Memory B cell (primary cell): ENCODE measurements at places on chromosomes 3 and 15.

GRCh38 chr15:88247914-88248313 lies 8.6 kb downstream of the NTRK3 start:
- DNase-seq, result no peak

DNA sequence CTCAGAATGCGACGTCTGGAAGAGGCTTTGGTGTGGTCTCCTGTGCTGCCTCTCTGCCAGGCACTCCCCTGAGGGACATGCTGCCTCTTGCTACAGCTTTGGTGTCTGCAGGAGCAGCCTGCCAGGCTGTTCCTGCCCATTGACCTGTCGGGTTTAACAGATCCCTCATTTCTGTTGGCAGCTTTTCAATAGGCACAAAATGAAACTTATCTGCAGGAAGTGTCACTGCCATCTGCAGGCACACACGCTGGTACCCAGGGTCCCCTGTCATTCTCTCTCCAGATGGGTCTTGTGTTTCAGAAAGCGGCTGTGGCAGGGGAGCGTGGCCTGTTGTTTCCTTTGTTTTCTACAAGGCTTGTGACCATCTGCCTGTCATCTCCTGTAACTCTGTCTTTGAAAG lies 328.3 kb upstream of the CHRM5 start:
- no peak for DNase-seq

- no peak for DNase-seq
These were observed 13.8 kb upstream of the CAPN3 start for GRCh38 chr15:42345504-42345903.

GRCh38 chr15:86255247-86255646 lies 175.6 kb downstream of the AGBL1 start:
- no peak for DNase-seq

GRCh38 chr15:89975482-89976245 lies 25.5 kb upstream of the ZNF710 start:
- DNase-seq, result no peak

- no peak for DNase-seq
These were observed 176.8 kb upstream of the EPHA3 start for GRCh38 chr3:88930611-88931010.

DNA sequence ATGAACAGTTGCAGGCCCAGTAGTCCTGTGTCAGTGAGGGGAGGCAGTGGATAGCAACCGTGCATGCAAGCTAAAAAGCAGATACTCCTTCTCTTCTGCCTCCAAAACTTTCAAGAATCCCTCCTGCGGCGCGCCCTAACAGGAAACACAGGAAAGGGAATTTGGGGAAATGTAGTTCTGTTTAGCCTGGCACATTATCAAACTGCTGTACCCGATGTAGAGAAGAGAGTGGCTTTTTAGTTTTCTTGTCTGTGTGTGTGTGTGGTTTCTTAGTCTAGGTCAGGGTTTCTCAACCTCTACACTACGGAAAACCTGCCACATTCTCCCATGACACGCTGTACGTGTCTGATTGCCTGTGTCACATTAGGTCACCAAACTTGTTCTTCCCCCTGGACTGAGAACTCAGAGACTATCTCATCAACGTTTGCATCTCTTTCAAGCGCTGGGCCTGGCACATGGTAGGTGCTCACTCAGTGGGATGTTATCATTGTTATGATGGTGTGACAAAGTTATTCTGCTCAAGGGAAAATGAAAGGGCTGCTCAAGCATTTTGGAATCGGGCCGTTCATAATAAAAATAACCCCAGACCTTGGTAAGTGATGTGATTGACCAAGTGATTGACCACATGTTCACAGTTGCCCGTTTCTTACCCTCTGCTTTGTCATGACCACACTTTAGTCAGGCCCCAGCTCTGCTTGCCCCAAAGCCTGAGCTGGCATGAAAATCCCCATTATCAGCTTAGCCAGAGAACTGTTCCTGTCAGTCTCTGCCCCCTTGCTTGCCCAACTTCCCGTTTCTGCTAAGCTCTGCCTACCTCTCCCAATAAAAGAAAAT lies 33.2 kb downstream of the TM4SF4 start:
- no peak for DNase-seq

GRCh38 chr3:36729204-36730056 lies 34.9 kb downstream of the DCLK3 start:
- no peak for DNase-seq

- DNase-seq, result no peak
These were observed 41.4 kb upstream of the BOC start for GRCh38 chr3:113169891-113170452.

DNA sequence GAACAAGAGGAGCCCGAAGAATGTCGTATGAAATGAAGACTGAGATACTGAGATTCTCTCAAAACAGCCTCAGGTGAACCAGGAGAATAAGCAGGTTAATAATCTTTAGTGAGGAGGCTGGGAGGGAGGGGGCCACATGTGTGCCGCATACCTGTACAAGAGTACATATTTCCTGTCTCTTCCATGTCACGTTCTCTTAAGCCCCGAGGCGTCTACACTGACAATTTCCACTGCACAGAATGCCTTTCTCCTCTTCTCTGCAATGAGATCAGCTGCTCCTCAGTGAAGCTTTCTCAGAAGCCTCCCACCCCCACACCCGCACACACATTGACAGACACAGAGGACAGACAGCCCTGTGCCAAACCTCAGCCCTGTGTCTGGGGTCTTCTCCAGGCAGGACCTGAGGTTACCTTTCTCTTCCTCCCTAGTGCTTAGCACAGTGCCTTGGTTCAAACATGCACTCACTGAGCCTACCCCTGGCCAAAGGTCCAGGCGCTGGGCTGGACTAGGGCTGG lies 55.4 kb downstream of the PDZRN3 start:
- no peak for DNase-seq

- DNase-seq, result no peak
These were observed 215.7 kb upstream of the WNT5A start for GRCh38 chr3:55702822-55703221.

DNA sequence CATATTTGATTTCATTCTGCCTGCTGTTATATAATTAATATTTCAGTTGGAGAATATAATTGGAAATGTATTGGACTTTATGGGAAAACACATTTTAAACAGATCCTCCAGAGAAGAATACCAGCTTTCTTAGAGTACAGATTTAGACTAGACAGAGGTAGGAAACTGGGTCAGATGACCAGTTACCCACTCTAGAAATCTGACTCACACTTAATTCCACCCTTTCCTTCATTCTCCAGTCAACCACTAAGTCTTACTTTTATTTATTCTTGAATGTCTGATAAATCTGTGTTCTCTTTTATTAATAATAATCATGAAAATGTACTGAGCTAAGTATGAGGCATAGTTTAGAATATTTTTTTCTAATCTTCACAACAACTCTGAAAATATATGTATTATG lies 110.7 kb downstream of the LRRC49 start:
- DNase-seq, result no peak

DNA sequence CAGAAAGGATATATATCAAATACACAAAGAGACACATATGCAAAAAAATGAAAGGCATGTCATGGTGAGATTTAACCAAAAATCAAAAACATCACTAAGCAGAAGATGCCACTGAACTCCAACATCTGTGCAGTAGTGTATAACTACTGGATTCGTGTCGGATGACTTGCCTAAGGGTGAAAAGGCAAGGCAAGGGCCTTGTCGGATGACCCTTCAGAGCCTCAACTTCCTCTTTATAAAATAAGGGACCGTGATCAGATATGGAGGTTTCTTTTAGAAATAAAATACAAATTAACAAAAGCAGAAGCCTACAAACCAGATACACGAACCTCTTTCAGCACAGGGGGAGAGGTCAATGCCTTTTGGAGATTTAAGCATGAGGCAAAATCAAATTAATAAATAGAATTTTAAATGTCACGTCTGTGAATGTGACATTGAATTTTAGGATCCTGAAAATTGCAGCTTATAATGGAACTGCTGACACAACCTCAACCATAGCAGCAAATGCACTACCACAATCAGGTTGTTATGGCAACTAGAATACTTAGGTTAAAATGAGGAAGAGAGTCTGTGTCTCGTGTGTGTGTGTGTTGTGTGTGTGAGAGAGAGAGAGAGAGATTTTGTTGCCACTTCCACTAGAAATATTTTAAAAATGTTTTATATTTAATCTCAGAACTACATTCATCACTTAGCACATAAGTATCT lies 8.3 kb upstream of the CHRM5 start:
- DNase-seq, result no peak

DNA sequence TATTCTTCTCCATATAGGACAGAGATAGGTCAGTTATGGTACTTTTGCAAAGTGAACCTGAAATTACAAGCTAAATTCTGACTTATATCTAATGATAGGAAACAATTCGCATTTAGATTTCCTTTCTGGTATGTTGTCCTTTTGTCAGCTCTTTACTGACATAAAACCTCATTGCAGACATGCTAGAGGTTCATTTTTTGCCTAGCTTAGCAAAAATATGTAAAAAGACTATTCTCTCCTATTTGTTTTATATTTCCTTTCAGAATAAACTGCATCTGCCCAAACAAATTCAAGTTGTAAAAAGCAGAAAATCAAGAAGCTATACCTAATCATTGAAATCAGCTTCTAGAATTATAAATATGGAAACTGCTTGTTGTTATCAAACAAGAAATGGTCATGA lies 168.7 kb downstream of the PPM1L start:
- DNase-seq, result no peak

DNA sequence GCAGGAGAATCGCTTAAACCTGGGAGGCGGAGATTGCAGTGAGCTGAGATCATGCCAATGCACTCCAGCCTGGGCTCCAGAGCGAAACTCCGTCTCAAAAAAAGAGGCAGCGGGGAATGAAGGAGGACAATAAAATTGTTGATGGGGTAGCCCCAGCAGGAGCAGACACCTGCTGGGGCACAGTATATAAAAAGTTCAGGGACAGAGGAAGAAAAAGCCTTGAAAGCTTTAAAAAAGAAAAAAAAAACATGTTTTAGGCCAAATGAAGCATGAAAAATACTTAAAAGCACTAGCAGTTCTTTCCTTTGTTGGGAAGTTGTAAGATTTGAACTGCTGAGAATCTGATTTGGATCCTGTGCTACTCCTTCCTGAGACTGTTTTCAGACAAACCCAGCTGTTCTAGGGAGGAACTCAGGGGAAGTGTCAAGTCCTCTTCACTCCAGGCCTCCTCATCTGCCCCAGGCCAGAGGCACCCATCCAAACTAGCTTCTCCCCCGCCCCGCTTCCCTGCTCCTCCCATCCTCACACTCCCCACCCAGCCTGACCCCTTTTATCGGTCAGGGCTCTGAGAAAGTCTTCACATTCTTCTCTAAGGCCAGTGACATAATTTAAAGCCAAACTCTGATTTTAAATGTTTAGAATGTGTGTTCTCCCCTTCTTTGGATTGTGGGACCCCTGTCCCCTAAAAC lies 4.9 kb downstream of the IL17RD start:
- no peak for DNase-seq
